ENCODE measurements at places on chromosomes 12 and 14.

GRCh38 chr12:28909291-28909690 is 239.8 kb upstream of the FAR2 start:
- no peak for DNase-seq

DNA sequence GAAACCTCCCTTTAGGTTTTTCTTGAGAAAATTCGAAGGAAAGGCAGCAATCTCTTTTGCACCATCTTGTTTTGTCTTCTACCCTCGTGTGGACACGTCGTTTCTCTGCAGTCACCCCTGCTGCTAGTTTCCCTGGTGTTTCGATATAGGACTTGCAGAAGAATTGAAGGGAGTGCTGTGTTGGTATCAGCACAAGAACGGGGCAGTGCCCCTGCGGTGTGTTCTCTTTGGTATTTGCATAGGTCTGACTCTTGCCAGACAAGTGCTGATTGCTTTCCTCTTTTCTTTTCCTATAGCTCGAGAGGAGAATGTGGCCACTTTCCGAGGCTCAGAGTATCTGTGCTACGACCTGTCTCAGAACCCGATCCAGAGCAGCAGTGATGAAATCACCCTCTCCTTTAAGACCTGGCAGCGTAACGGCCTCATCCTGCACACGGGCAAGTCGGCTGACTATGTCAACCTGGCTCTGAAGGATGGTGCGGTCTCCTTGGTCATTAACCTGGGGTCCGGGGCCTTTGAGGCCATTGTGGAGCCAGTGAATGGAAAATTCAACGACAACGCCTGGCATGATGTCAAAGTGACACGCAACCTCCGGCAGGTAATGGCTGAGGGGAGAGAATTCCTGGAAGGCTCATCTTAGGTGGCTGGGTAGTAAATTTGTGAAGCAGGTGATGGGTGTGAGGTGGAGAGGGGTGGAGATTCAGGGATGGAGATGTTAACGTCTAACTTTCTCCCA is 474.8 kb downstream of the NRXN3 start:
- DNase-seq = no peak

DNA sequence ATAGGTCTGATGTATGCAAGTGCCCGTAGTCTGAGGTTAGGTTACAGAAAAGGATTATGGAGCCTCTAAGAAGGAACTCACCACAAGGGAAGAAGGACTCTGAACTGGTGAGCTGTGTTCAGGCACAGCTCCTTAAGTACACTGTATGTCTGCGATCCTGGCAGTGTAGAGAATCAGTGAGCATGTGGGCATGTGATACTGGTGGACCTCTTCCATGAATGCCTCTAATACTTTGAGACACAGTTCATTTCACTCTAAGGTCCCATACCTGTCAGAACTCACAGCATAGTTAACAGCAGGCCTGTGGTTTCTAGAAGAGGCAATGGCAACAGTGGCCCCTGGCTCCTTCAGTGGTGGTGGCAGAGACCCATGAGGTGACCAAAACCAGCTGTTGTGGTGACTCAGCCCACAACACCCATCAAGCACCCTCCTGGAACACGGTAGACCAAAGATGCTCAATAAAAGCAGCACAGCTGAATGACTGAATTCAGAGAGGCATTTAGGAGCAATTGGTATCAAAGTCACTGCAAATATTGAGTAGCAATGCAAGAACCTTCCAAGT is 6.9 kb upstream of the OR6J1 start:
- no peak for DNase-seq

DNA sequence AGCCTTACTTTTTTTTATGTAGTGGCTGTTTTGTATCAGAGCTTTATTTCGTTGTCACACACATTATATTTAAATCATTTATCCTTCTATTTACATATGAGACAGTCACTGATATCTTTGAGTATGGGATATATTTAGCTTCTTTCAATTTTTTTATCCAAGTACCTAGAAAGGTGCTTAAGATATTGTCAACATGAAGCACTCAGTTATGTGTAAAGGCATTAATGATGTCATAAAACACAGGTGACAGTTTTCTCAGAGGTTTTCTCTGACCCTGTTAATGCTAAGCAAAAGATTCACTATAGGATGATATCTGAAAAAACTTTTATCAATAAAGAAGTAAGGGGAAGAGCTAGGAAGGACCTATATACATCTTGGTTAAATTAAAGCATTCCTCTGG is 23.2 kb downstream of the LRFN5 start:
- no peak for DNase-seq

DNA sequence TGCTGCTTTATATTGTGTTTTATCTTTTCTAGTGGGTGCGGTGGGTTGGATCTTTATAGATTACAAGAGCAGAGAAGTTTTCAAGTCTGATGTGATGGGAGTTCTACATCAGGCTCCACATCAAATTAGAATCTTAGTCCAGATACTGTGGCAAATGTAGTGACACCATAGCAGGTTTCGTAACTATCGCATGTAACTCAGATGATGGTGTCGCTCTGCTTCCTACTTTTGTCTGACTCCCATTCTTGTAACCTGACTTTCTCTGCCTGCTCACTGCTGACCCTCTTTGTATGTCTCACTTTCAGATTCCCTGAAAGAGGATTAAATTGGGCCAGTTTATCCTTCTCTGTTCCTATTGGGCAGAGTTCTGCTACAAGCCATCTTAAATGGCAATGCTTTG is 22.8 kb upstream of the FBXO34 start:
- no peak for DNase-seq
